ENCODE measurements at places on chromosomes 1 and 21. TPM values are rescaled to one million over a fixed set of nuclear protein-coding genes. Genes with fewer than 3 reads are reported as not detected.

GRCh38 chr1:25837262-25837875 is 17.6 kb downstream of the MTFR1L start:
- H3K36me3 ChIP-seq = peaks cover 7% of the 10 kb centered on the region
- no peak for DNase-seq
- H3K27me3 ChIP-seq = no peaks in the 10 kb centered on the region
- H3K27ac ChIP-seq = no peak overlapping the region
- H3K4me1 ChIP-seq = no peaks in the 10 kb centered on the region

- H3K27me3 ChIP-seq = no peaks in the 10 kb centered on the region
- no peak for DNase-seq
- no peaks in the 10 kb centered on the region for H3K4me1 ChIP-seq
- H3K27ac ChIP-seq = no peak overlapping the region
Observed at GRCh38 chr1:221878134-221878533, 136.2 kb upstream of the DUSP10 start.

DNA sequence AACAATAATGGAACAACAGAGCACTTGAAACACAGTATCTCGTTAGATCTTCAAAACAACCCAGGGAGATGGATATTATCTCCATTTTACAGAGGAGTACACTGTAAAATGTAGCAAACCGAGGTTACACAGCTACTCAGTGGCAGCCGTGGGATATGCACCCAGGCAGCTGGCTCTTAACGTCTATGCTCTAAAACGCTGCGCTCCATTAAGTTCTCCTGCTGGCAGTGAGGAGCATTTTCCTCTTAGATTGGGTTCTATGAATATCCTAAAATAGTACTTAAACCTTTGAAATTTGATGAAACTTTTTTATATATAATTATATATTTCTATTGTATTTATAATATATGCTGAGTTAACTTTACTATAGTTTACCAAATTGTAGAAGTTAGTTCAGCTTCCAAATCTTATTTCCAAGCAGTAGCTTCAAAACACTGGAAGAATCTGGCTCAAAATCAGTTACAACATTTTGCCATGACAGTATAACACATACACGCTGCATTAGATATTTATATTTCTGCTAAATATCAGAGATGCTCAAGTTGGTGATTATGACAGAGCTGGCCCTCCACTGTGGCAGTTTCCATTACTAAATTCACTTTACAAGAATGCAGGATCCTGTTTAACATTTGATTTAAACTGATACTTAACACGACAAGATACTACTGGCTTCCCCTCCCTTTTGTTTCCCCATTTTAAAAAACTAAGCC is 49.5 kb downstream of the TGFBR3 start:
- peaks cover 7% of the 10 kb centered on the region for H3K4me1 ChIP-seq
- H3K36me3 ChIP-seq = no peaks in the 10 kb centered on the region
- no peak for DNase-seq
- no peak overlapping the region for H3K4me3 ChIP-seq
- no peaks in the 10 kb centered on the region for H3K27me3 ChIP-seq

- no peak overlapping the region for H3K27ac ChIP-seq
- no peak for DNase-seq
- no peak overlapping the region for H3K4me3 ChIP-seq
Observed at GRCh38 chr21:42460391-42461184, 35.4 kb downstream of the RSPH1 start.

The TMCC2 gene
- 0.66 TPM for total RNA-seq

- no peaks in the 10 kb centered on the region for H3K27me3 ChIP-seq
- H3K4me1 ChIP-seq = no peaks in the 10 kb centered on the region
- no peaks in the 10 kb centered on the region for H3K36me3 ChIP-seq
- no peak overlapping the region for H3K27ac ChIP-seq
Observed at GRCh38 chr1:115238336-115239147, 99.5 kb downstream of the NGF start.

The STIL gene
- total RNA-seq = 0.43 TPM

The TMPRSS15 gene
- not detected for total RNA-seq

DNA sequence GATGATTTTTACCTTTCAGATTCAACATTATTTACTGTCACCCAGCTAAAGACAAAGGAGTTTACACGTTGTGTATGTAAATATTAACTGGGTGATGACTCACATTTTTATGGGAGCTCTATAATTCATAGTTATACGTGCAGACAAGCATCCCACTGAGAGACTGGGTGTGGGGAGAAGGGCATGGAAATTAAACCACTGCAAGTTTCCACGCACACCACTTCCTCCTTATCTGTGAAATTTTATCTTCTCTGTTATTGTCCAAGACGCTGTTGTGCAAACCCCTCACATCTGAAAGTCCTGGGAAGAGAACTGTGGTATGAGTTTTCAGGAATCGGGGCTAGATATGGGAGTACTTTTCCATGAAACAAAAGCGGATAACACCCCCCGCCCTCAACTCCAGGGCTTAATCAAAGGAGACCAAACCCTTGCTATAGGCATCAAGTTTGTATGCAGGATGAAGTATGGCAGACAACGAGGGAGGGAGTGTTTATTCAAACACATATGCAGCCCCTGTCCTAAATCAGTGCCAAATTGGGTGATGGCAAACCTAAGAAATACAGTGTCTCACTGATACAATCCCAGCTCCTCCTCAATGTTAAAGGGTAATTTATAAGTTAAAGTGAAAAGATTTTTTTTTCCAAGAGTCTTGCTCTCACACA is 23.3 kb upstream of the DPT start:
- no peaks in the 10 kb centered on the region for H3K4me1 ChIP-seq
- no peaks in the 10 kb centered on the region for H3K27me3 ChIP-seq
- DNase-seq = no peak
- no peak overlapping the region for H3K4me3 ChIP-seq

DNA sequence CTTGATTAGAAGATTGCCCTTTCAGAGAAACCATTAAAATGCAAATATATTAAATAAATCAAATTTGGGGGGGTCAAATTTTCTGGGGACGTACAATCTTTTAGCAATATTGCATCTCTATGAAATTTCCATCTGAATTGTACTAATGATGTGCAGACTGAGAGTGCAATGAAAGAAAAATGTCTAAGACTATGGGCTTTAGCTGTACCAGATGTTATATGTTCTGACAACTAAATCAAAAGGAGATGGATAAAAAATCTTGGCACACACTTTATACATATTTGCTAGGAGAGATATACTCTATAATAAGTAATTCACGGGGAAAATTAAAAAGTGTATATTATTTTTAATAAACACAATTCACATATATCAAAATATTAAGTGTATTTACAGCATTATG is 13.0 kb upstream of the PLPPR5 start:
- H3K4me1 ChIP-seq = no peaks in the 10 kb centered on the region
- no peaks in the 10 kb centered on the region for H3K36me3 ChIP-seq
- H3K27ac ChIP-seq = no peak overlapping the region

Data from pancreas (tissue), 10 donors.